C1 segment of cervical spinal cord (tissue), 14 donors: ENCODE measurements at places on chromosomes 1 and 21.

- DNase-seq, result no peak
Observed at GRCh38 chr1:216113181-216113580, 310.1 kb downstream of the USH2A start.

DNA sequence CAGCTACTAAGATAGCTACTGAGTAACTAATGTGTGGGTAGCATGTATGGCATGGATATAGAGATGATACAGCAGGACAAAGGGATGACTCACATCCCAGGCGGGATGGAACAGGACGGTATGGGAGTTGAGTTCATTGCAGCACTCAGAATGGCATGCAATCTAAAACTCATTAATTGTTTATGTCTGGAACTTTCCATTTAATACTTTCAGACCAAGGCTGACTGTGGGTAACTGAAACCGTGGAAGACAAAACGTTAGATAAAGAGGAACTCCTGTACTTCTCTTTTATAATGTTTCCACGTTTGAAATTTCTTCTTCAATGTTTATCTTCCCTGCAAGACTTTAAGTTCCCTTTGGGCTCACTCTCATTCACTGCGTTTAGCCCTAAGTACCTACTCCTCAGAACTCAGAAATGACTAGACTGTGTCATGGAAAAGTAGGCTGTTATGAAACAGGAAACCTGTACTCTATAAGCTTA is 151.9 kb downstream of the MAGI3 start:
- DNase-seq, result no peak

- DNase-seq, result peak; percentile 54
Observed at GRCh38 chr1:27574871-27575831, 28.8 kb downstream of the AHDC1 start.

GRCh38 chr1:219781491-219781890 is 146.9 kb downstream of the SLC30A10 start:
- DNase-seq, result no peak

DNA sequence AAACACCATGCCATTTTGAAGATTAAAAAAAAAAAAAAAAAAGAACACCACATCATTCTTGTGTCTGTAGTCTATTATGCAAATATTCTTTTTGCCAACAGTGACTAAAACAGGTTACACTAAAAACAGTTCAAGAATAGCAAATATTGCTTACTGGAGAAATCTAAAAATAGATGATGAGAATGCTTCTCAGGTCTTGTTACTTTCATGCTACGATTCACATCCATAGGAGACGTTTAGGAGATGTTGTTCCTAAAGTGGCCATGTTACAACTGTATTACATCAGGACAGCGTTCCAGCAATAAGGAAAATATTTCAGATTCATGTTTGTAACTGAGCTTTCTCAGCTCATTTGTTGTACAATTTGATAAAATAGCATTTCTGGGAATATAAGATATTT is 32.3 kb downstream of the RAB3GAP2 start:
- DNase-seq, result no peak
